ENCODE measurements at places on chromosomes 5 and 9. TPM values are rescaled to one million over a fixed set of nuclear protein-coding genes. Genes with fewer than 3 reads are reported as not detected.

Gene PLPP6
- 12.8 TPM for total RNA-seq

Gene PCDHGC4
- total RNA-seq, result 87.3 TPM

Gene WDR38
- total RNA-seq, result 0.25 TPM

Gene GRXCR2
- total RNA-seq, result not detected

Gene TMEM8B
- total RNA-seq, result 8.4 TPM

Gene CREBRF
- 21.1 TPM for total RNA-seq

Gene MLANA
- not detected for total RNA-seq

Gene DDX41
- total RNA-seq, result 79.2 TPM

Gene WHRN
- 0.98 TPM for total RNA-seq

Gene PCDHB13
- 10.6 TPM for total RNA-seq

Gene WNK2
- 30.7 TPM for total RNA-seq
